ENCODE measurements at places on chromosomes 4 and X.

DNA sequence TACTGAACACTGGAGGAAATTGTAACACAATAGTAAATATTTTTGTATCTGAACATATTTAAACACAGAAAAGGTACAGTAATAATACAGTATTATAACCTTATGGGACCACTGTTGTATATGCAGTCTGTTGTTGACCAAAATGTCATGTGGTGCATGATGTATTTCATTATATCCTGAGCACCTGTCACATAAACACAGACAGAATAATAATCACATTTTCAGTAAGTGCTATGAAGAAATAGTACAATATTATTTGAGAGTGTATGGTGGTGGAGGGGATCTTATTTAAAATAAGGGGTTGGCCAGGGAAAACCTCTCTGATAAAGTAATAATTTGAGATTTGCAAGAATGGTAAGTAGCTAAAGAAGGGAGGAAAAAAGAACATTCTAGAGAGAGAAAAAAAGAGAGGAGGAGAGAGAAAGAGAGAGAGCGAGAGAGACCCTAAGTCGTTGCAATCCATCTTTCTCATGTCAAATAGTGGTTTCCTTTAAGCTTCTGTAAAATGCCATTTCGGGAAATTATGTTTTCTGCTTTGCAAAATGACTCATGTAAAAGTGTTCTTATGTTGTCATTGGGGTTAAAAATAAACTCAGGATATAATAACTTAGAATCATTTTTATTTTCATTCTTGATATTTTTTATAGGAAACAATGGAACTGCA lies 19.3 kb upstream of the CLNK start:
- no peak for DNase-seq

DNA sequence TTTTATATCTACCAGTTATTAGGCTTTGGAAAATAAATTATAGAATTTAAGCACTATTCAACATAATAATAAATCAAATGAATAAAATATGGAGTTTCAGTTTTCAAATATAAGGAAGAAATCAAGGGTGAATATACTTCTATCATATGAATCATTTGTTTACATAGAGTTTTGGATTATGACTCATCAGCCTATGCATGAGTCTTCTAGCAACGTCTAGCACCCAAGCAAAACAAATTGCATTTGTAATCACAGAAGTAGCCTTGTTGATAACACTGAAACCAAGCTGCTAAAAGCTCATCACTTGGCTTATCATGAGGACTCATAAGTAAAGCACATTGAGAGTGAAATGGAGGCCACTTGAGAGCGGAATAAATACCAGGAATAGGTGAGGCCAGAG lies 434.6 kb downstream of the PCDH11X start:
- no peak for DNase-seq

GRCh38 chrX:46447384-46447783 lies 97.8 kb downstream of the ZNF674 start:
- DNase-seq, result peak; percentile 21

DNA sequence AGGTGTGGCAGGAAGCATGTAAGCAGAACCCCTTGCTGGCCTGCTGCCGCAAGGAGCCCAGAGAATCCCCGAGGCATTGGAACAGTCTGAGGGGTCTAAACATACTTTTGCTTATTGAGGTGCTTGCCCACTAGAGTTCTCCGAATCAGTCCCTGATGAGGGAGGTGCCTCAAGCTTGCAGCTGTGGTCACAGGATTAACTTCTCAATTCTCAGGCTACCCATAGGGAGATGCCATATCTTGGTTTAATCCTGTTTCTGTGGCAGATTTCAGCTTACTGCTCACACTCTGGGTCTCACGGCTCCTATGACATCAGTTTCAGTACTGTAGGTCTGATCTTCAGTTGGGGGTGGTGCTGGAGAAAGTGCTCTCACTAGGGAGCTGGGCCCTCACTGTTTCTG lies 39.9 kb downstream of the CCNG2 start:
- DNase-seq, result no peak

- no peak for DNase-seq
These were observed 65.7 kb downstream of the BEX3 start for GRCh38 chrX:103441878-103442535.

DNA sequence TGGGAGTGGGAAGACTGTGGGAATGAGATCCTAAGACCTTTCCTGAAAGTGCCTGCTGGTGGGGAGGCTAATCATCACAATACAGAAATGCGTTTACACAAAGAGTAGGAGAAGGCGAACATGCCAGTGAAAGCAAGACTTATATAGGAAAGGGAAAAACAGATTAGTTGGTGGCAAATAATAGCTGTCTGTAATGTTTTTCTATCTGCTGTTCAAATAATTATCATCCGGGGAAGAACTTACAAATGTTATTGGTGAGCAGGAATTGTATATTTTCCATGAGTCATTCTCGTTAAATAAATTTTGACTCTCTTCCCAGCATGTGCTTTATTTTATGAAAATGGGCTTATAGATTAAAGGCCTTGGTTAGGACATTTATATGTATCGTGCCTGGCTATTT lies 196.5 kb downstream of the ARHGAP10 start:
- peak; percentile 7 for DNase-seq

DNA sequence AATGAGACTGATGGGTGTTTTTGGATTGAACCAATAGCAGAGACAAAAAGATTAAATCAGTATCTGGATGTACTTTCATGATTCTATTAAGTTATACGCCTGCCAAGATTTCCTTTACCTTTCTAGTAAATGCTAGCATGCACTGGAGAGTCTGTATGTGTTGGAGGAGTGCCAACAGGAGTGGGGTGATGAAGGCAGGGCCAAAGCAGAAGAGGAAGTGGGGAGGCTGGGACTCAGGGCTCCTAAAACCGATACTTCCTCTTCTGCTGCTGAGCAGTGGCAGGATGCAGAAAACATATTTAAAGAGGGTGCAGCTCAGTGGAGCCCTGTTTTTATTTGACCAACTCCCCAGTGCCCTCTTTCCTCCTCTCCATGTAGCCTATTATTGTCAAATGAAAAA lies 5.6 kb downstream of the CYSLTR1 start:
- DNase-seq, result no peak

GRCh38 chrX:14927401-14927800 lies 54.2 kb downstream of the MOSPD2 start:
- DNase-seq, result peak; percentile 5

Data from AG08396 (cell line).